ENCODE measurements at places on chromosomes 16 and 17. TPM values are rescaled to one million over a fixed set of nuclear protein-coding genes. Genes with fewer than 3 reads are reported as not detected.

- DNase-seq: no peak
These were observed 136.9 kb downstream of the GRIN2A start for GRCh38 chr16:10045291-10045775.

DNA sequence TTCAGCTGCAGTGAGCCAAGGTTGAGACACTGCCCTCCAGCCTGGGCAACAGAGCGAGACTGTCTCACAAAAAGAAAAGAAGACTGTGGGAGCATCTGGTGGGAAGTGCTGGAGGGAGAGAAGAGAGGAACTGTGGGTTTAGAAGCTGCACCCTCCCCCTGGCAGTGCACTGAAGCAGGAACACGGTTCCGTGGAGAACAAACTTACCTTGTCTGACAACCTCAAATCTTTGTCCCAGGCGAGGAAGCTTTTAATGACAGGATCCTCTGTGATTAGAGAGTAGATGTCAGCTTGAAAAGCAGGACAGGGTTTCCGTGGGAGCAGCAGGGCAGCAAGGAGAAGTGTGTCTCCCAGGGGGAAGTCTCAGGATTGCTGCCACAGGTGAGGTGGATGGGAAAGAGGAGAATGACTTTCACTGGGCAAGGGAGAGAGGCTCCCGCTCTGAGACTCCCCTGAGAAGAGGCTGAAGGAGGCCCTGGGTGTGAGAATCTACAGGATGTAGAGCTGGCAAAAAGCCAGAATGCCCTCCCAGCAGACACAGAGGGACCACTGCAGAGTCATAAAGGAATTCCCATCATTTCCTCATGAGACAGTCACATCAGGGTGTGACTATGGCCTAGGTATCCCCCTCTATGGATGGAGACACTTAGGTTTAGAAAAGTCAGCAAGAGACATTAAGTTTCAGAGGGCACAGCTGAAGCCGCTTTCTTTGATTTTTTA is 22.9 kb downstream of the PRR11 start:
- DNase-seq: no peak

DNA sequence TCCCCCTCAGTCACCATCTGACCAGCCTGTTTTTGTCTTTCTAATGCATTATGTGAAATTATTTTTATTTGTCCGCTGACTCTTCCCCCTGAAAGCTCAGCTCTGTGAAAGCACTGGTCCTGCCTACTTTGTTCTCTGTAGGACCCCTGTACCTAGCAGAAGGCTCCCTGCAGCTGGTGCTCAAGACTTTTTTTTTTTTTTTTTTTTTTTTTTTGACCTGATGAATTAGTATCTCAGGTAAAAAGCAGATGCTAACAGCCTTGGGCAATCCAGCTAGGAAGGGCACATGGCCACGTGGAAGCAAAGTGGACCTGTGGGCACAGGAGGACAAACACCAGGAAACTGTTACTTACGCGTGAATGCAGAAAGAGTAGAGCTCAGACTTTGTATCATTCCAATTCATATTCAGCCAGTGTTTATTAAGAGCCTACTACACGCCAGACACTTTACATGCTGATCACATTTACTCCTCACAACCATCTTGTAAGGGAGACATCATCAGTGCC is 629 bp upstream of the UNC119 start:
- DNase-seq: no peak

DNA sequence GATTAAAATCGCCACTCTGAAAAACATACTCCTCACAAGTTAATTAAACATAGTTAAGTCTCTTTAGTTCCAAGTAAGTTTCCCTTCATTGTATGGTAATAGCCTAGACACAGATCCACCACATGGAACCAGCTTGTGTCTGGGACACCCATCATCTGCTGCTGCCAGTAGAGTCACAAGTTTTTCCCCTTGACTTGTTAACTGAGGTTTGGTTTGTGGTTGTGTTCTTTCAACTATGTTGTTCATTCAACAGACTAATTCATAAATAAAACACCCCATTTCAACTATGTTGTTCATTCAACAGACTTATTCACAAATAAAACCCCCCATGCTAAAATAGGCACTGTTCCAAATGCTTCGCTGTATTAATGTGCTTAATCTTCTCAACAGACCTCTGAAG is 24.4 kb downstream of the YWHAE start:
- no peak for DNase-seq

The BRD7 gene
- 48.0 TPM for total RNA-seq

- DNase-seq: peak; percentile 51
These were observed 65.7 kb downstream of the FBXL20 start for GRCh38 chr17:39335704-39336223.

DNA sequence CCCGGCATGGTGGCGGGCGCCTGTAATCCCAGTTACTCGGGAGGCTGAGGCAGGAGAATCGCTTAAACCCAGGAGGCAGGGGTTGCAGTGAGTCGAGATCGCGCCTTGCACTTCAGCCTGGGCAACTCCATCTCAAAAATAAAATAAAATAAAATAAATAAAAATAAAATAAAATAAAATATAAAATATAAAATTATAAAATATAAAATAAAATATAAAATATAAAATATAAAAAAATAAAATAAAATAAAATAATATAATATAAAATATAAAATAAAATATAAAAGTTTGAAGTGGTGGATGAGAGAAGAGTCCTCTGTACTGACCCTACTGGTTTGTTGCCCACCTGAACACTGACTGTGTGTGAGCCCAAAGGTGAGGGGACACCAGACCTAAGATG is 15.2 kb downstream of the CCDC42 start:
- no peak for DNase-seq

DNA sequence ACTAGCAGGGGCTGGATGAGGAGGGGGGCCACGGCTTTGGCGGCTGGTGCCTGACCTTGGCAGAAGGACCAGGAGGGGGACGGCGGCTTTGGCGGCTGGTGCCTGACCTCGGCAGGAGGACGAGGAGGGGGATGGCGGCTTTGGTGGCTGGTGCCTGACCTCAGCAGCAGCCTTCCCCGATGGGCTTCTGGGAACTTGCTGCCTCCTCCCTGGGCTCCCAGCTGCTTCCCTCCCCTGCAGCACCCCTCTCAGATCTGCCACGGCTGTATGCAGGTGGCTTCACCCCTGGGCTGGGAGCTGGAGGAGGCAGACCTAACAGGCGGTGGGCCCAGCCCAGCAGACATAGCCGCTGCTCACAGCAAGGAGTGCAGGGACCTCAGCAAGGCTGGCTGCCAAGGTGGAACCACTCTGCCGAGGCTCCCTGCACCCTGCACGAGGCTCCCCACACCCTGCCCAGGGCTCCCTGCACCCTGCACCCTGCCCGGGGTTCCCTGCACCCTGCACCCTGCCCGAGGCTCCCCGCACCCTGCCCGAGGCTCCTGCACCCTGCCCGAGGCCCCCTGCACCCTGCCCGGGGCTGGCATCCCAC is 38.4 kb upstream of the CBFA2T3 start:
- DNase-seq: peak; percentile 4

- DNase-seq: peak; percentile 78
These were observed 20.4 kb upstream of the WDR45B start for GRCh38 chr17:82668631-82669099.

DNA sequence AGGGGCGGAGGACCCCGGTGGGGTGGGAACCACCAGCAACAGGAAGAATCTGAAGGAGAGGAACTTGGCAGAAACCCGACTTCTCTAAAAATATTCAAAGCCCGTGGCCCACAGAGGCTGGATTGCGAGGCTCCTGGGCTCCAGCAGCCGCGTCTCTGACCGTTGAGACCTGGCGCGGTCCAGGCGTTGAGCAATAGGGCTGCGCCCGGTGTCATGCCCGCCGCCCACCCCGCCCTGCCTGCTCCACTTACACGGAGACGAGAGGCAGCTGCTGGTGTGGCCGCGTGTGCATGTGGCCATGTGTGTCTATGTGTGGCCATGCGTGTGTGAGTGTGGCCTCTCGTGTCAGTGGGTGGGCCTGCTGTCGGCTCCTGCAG is 83.6 kb downstream of the IRF8 start:
- DNase-seq: peak; percentile 78

GRCh38 chr17:75240394-75241142 is 20.8 kb downstream of the GGA3 start:
- DNase-seq: no peak

The TLCD1 gene
- 1.7 TPM for total RNA-seq

DNA sequence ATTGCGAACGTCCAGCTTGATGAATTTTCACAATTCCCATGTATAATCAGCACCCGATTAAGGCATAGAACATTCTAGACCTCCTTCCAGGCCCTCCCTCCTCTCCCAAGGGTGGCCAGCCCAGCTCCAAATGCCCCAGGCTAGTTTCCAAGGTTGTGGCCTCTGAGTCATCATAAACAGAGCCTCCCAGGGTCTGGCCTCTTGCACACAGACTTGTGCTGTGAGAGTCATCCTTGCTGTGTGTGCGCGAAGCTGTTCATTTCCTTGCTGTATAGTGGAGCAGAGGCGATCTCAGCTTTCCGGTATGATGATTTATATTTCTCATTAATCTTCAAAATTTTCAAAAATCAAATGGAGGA is 20.5 kb upstream of the JPH3 start:
- peak; percentile 90 for DNase-seq

DNA sequence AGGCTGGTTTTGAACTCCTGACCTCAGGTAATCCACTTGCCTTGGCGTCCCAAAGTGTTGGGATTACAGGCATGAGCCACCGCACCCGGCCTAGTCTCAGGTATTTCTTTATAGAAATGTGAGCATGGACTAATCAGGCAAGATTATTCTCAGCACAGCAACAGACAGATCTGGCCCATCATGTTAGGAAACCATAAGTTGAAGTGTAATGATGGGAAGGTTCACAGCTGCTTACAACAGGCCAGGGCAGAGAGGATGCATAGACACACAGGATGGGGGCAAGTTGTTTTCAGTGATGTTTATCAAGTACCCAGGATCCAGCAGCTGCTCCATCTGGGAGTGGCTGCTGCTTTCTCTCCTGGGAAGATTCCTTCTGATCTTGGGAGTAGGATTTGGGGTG is 16.6 kb upstream of the NOS2 start:
- no peak for DNase-seq

Measured in right cardiac atrium (tissue), 5 donors.